ENCODE measurements at places on chromosomes 1 and 21.
A peak's percentile ranks its signal among the peaks of the same experiment; 100 is the strongest.

GRCh38 chr1:228048659-228049298 is 33.7 kb upstream of the ARF1 start:
- DNase-seq = no peak

DNA sequence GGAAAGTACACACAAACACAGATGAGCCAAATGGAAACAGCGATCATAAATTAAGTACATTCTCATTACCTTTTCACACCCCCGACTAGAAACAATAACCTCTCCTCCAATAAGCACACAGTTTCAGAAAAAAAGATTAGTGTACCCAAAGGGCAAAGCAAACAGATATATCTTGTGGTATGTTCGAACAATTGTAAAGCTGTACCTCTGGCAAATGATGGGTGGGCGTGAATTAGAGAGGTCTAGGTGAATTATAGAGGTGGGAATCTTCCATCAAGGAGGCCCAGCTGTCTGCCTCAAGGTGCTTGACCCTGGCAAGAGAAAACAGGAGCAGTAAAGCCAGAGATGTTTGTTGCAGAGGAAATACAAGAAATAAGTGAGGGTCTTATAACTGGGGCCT is 715.3 kb upstream of the NEGR1 start:
- DNase-seq = no peak

DNA sequence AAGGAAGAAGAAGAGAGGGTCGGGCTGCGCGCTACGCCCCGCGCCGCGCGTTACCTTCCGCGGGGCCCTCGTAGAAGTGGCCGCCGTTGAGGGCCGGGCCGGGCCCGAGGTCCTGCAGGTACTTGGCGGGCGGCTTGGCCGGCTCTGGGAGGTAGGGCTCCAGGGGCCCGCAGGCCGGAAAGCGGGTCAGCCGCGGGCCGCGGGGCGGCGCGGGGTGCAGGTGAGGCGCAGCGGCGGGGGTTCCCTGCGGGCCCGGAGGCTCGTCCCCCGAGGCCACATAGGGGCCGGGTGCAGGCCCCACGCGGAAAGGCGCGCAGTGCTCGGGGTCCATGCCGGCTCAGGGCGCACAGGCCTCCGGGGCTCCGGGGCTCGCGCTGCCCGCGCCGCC is 196 bp downstream of the ALX3 start:
- DNase-seq = no peak

DNA sequence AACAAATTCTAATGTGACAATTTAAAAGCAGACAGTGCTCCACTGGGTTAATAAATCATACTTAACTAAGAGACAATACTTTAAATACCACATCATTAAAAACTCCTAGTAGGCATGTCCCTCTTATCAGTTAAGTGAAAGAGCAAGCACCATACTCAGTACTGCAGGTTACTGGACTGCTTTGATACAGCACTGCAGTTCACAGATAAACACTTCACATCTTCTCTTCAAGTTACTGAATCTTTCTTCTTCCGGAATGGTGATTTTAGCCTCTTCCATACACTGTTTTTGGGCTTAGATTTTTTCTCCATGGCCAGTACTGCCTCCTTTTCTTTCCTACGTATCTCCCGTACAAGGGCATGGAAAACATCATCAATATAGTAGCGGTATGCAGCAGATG is 11.0 kb downstream of the RIT1 start:
- no peak for DNase-seq

DNA sequence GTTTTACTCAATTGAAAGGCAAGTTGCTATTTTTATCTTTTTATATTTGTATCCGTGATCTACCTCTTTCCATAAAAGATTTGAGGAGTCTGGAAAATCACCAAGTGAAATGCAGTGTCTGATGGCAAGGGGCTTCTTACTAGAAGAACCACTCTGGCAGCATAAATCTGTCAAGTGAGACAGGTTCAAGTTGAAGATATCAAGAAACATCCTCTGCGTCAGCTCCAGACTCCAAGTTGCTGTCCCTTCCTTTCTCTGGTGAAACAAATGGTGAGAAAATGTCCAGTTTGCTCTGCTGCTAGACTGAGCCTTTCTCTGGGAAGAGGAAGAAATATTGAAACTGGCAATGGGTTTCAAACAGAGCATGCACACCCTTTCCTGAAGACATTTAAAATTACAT is 411.2 kb downstream of the PLPP3 start:
- no peak for DNase-seq

- DNase-seq = no peak
Observed at GRCh38 chr1:101247404-101248287, 10.8 kb downstream of the S1PR1 start.

- DNase-seq = no peak
Observed at GRCh38 chr1:63772876-63773275, 941 bp upstream of the ROR1 start.

DNA sequence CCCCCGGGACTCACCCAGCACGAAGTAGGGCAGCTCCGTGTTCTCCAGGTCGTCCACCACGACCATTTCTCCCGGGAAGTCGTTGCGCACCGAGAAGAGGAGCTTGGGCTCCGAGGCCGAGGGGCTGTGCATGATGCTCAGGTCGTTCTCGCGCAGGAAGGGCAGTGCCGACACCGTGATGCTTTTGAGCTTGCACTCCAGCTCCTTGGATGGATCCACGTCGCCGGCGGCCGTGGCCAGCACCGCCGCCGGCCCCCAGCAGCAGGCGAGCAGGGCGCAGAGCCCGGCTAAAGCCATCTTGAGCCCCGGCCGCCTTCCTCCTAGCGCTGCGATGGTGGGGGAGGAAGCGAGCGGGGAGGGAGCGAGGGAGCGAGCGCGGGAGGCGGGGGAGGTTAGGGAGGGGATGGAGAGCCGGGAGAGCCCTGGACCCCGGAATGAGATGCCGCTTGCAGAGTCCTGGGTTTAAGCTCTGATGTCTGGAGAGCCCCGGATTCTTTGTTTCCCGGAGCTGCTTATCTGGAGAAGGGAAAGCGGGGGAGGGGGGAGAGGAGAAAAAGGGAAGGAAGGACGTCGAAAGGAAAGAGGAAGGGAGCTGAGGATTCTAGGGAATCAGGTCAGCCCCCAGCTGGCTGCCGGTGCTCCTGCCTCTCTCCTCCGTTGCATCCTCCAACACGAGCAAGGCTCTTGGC is at the start of gene ASTN1:
Gene ASTN1, minus strand, starts transcription at position 333 of the 689 bp plus-strand sequence. Its CDS starts 36 bp downstream, at position 297.
- DNase-seq = no peak

DNA sequence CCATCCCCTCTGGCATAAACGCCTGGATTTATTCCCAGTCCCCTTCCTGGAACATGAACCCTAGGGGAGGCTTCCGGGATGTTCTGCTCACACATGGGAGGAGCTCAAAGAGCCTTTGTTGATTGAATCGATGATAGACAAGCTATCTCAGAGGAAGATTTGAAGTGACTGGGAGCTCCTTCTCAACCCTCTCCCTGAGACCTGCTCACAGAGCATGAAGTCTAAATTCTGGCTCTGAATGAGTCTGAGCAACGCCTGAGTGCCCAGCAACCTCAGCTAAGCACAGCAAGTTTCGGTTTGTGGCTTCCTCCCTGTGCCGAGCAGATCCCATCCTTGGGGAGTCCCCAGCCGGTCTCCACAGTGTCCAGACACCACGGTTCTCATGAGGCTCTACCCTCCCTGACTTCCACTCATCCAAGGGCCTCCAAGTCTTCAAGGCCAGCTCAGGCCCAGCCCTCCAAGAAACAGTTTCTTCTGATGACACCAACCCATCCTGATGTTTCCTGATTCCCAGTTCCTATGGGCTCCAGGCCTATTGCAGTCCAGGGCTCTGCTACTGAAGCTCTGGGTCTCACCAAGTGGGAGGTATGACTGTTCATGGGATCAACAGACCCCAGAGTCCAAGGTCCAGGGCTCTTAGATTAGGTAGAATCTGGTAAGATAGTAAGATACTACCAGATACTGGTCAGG is 190.8 kb downstream of the DYRK1A start:
- no peak for DNase-seq

- DNase-seq = no peak
Observed at GRCh38 chr1:171654201-171654941, 1.9 kb upstream of the MYOC start.

- DNase-seq = no peak
Observed at GRCh38 chr1:175450219-175450618, 257.6 kb upstream of the KIAA0040 start.

GRCh38 chr1:219927956-219928790 is at the start of gene SLC30A10:
TSS of gene SLC30A10 (minus strand) at chr1:219928557. CDS start at chr1:219928440, 117 bp downstream.
- peak; percentile 17 for DNase-seq

GRCh38 chr1:206678490-206678889 is 6.2 kb upstream of the MAPKAPK2 start:
- DNase-seq = no peak

GRCh38 chr1:153880962-153881361 is 41.8 kb downstream of the GATAD2B start:
- peak; percentile 90 for DNase-seq

- peak; percentile 9 for DNase-seq
Observed at GRCh38 chr1:72241397-72241796, 40.9 kb downstream of the NEGR1 start.

- DNase-seq = no peak
Observed at GRCh38 chr1:175035865-175036264, 12.6 kb upstream of the MRPS14 start.

DNA sequence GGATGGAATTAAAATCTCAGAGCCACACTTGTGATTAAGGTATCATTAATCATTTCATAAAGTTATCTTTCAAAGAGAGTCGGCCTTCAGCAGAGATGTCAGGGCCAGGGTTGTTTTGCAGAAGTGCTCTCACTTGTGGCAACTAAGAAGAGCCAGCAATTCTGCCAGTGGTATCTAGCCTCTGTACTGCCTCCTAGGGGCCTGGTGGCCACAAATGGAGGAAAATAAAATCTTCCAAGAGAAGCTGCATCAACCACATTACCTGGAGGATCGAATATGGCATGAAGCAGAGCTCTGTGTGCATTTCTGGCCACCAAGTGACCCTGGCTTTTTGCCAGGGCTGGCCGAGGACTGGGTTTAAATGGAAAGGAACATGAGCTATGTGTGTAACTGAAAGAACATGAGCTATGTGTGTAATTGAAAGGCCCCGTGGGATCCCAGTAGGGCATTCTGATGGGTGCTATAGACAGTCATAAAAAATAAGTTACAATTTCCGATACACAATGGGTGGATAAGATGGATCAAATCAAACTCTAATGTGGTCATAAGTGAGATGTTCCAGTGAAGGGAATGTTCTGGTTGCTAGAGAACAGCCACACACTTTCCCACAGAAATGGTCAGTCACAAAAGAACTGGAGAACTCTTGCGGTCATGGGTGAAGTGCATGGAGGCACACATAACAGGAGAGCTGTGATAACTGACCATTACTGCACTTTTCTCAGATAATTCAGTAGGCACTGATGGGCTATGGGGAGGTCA is 335.8 kb downstream of the CAMTA1 start:
- DNase-seq = no peak

GRCh38 chr1:30165116-30165515 is 558.3 kb downstream of the MATN1 start:
- no peak for DNase-seq

DNA sequence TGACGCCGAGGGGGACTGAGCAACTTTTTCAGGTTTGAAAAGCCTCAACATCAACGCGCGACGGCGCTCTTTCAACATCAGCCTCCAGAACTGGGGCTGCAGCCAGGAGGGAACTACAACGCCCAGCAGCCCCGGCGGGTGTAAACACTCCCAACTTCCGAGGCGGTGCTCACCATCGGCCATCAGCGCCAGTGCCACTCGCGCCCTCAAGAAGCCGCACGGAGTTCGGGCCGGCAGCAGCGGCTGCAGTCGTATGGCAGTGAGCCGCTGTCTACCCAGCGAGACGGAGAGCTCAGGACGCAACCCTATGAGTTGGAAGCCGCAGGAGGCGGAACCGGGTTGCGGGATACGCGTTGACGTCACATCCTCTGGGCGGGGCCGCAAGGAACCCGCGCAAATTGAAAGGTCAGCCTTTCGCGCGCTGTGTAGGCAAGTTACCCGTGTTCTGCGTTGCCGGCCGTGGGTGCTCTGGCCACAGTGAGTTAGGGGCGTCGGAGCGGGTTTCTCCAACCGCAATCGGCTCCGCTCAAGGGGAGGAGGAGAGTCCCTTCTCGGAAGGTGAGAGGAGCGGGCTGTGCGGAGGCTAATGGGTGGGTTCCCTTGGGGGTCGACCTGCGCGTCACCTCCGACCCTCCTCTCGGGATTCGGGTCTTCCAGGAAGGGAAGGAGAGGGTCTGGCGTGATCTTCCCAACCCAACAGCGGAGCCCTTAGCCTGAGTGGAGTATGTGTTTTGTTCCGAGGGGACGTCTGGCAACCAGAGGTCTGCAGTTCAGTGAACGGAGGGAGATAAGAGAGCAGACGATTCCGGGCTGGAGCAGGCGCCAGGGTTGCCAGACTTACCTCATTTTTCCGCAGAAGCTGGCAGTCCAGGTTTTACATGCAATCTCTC is at the start of gene EXO1:
Gene EXO1, plus strand, starts transcription at position 409 of the 890 bp plus-strand sequence. CDS start 2,222 bp downstream, outside the sequence.
- peak; percentile 92 for DNase-seq

DNA sequence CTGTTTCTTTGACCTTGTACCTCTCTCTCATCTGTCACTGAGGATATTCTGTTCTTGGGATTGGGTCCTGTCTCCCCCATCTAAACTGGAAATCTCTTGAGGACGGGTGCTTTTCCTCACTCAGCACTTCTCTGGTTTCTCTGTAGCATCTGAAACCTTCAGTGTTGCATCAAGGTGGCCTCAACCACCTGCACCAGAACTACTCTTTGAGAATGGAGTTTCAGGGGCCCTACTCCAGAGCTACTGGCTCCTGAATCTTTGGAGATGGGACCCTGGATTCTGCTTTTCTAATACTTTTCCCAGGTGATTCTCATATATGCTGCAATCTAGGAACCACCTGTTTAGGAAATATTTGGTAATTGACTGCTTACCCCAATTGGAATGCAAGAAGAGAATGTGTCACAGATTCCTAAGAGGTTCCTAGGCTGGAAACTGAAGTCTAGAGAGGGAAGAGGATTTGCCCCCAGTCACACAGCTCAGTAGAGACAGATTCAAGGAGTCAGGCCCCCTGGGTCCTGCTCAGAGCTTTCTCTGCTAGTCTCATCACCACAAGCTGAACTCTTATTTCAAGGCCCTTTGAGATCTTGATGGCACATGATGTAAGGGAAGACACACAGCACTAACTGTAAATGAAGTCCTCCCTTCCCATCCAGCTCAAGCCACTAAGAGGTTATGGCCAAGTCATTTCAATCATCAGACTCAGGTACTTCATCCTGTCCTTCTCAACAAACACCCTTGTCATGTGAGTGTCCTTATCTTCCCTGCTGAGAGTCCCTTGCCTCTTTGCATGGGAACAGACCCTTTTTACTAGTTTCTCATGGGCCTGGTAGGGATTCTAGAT is 48.7 kb downstream of the EIF2D start:
- peak; percentile 12 for DNase-seq

- DNase-seq = no peak
Observed at GRCh38 chr21:42560517-42561179, 47.0 kb downstream of the SLC37A1 start.

GRCh38 chr1:171295821-171296220 is 18.2 kb upstream of the FMO4 start:
- peak; percentile 3 for DNase-seq
